ENCODE measurements at places on chromosomes 1 and 21.

- no peak for DNase-seq
These were observed 7.4 kb downstream of the NFIA start for GRCh38 chr1:61089741-61090140.

DNA sequence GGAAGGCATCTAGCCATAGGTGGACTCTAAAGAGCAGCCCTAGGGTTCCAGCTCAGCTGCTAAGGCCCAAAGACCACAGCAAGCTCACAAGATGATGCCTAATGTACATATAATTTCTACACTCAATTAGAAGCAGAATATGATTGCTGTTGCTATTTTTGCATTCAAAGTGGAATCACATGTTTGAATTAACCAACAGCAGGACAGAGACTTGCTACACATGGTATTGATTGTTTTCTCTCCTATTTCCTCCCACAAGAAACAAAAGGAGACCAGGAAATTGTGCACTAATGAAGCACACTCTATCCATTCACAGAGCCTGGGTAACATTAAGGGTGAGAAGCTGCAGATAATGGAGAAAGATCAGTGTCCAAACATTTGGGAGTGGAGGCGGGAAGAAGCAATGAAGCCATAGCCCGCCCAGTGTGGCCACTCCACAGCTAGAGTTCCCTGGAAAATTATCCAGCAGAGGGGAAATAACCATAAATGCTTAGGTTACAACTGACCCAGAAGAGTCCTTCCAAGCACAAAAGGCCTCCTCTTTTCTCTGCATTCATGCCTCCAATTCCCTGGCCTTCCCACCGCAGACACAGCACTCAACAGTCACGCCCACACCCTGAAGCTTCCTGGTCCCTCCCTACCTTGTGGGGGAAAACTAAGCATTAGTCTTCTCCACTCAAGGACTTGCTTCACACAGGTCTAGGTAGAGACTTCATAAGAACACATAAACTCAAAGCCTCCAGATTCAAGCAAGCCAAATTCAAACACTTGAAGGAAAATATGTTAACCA, 7.5 kb downstream of the CNN3 start:
- DNase-seq, result no peak

- DNase-seq, result no peak
These were observed 70.2 kb upstream of the GOLT1A start for GRCh38 chr1:204283711-204284651.

DNA sequence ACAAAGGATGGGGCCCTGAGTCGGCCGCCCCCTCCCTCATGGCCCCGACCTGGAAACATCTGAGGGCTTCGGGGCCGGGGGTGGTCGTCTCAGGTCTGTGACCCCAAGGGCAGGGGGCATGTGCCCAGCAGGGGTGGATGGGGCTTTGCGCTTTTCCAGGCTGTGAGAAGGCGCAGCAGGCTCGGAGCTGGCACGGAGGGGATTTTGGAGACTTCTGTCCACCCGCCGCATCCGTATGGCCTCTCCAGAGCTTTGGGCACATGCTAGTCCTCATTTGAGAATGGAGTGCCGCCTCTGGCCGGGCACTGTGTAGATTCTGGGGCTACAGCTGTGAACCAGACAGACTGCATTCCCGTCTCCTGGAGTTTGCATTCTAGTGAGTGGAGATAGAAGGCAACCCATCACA, 66.1 kb upstream of the WNT4 start:
- DNase-seq, result no peak

Data from upper lobe of right lung (tissue), 1 donor.